Stimulated activated CD8-positive, alpha-beta memory T cell treated with anti-CD3 and anti-CD28 coated beads, Interleukin-4, amount 100 ng/mL, for 48 hours (primary cell): ENCODE measurements at places on chromosomes 7 and 10.

DNA sequence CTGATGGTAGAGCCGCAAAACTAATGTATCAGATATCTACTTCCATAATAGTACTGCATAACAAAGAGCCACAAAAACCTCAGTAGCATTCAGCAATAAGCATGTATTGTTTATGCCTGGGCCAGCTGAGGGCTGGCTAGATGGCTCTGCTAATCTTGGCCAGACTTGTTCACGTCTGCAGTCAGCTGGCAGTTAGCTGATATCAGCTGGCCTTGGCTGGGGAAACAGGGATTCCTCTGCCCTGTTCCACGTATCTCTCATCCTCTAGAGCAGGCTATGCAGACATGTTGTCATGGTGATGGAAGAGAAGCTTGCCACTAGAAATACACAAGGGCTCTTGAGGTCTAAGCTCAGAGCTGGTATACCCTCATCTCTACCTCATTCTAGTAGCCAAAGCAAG, 62.9 kb downstream of the GRM8 start:
- no peak for DNase-seq

DNA sequence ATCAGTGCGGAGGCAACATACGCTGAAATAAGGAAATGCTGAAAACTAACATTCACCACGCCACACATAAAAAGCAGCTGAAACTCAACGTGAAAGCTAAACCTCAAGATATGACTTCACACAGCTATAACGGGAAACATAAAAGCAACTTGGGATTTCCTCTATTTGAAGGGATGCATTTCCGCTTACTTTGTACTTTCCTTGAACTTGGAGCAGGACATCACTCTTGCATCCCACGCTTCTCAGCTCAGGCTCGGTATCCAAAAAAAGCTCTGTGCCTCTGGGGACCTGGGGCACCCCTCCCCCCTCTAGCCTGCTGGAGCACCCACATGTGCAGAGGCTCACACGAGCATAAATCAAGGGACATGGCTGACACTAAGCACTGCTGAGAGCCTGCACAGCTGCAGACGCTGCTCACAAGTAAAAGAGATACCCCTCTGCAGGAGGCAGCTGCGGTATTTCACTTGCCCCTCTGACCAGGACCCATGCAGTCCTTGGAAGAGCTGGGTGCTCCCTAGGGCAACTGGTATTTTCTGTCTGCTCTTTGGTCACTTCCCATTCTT, 34.2 kb downstream of the PARD3 start:
- no peak for DNase-seq

DNA sequence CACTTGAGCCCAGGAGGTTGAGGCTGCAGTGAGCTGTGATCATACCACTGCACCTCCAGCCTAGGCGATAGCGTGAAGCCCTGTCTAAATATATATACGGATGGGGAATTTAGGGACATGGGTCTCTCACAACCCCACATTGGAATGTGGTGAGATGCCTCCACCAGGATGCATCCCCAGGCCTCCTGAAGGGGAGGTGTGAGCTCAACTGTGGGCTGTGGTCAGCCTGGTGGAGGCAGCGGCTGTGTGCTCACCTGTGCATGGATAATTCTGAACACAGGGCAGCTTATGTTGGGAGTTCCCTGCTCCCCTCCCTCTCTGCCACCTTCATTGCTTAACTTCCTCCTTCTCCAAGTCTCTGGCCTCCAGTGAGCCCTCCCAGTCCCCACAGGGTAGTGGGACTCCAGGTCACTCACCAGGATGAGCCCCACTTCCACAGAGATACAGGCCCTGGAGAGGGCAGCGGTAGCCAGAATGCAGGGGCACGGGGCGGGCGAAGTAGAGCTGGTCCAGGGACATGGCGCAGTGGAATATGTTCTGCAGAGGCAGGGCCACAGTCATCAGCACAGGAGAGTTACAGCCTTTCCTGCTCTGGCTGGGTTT, 30.4 kb downstream of the PYROXD2 start:
- DNase-seq = no peak

GRCh38 chr7:159331462-159331861, 186.8 kb upstream of the VIPR2 start:
- DNase-seq = no peak

GRCh38 chr10:124512600-124512999, 51.0 kb downstream of the LHPP start:
- DNase-seq = no peak

DNA sequence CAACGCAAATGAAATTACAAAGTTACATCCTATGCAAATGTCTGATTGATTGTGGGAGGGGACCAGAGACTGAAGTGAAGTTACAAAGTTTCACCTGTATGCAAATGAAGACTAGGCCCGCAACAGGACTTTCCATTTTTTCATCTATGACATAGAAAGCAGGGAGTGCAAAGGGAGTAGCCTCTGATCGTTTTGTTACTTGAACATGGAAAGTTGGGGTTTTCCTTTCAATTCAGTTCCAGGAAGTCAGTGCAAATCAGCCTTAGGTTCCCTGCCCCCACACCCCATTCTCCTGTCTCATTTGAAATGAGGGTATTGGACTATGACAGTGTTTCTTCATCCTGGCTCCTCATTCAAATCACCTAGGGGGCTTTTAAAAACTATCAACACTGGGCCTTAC, 96.9 kb upstream of the HABP2 start:
- DNase-seq = no peak

DNA sequence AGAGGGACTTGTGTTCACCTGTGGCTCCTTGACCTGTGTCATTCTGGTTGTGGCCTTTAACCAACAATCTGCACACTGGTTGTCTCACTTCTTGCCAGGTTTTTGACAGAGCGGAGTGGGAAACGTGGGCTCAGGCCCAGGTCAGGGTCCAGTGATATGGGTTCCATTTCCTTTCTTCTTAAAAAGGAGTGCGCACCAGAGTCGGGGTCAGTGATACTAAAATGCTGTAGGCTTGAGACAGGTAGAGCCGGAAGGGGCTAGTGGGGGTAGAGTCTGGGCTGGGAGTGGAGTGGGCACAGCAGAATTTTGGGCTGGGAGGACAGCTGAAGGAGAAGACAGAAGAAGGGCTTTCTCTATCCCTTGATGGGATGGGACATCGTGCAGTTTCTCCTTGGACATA, 61.2 kb downstream of the SH2D4B start:
- DNase-seq = no peak

DNA sequence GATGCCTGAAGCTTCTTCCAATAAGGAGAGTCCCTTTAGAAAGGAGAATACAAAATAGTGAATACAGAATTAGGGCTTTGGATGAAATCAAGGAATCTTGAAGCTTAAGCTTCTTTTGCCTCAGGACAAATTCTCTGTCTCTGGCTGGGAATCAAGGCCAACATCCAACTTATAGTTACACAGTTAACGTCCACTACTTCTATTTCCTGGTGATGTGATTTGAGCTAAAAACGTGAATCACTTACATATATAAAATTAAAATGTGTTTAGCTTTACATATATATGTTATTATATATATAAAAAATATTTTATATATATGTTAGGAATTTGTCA, 11.4 kb upstream of the INPP5F start:
- DNase-seq = no peak

- DNase-seq = no peak
Observed at GRCh38 chr10:112959207-112959838, 9.3 kb downstream of the TCF7L2 start.

GRCh38 chr10:1524540-1524939, 212.8 kb downstream of the ADARB2 start:
- DNase-seq = no peak

DNA sequence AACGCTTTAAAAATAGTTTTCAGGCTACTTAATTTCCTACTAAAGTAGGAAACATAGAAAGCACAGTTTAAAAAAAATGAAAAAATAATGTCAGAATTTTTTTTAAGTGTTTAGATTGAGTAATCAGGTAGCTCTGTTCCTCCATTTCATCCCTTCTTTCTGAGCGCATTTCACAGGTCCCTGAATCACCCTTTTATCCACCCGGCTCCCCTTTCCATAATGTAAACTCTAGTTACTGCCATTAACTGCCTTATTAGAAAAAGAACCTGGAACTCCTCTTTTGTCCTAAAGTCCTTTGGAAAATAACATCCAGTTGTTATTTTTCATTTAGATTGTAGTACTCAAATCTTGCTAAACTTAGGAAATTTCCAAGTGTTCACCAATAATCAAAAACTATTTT, 5.8 kb downstream of the KCND2 start:
- no peak for DNase-seq

- no peak for DNase-seq
Observed at GRCh38 chr10:125093199-125093973, 67.0 kb downstream of the CTBP2 start.

GRCh38 chr7:46281071-46281470, 360.0 kb upstream of the IGFBP3 start:
- no peak for DNase-seq

DNA sequence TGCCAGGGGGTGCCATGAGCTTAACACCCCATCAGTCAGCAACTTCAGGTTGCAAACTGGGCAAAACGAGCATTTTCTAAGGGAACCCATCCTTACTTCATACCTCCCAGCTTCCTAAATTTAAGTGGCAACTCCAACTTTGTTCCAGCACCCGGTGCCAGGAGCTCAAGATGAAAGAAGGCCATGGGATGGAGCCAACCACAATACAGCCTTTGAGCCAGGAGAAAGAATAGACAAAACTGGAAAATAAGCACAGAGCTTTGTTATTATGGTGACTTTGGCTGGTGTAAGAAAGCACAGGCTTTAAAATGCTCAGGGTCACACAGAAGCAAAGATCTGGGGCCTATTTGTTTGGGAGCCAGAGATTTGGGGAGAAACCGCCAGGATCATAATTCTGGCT, 388.7 kb upstream of the MGMT start:
- DNase-seq = no peak

GRCh38 chr7:151851782-151852181, 25.1 kb downstream of the PRKAG2 start:
- no peak for DNase-seq

DNA sequence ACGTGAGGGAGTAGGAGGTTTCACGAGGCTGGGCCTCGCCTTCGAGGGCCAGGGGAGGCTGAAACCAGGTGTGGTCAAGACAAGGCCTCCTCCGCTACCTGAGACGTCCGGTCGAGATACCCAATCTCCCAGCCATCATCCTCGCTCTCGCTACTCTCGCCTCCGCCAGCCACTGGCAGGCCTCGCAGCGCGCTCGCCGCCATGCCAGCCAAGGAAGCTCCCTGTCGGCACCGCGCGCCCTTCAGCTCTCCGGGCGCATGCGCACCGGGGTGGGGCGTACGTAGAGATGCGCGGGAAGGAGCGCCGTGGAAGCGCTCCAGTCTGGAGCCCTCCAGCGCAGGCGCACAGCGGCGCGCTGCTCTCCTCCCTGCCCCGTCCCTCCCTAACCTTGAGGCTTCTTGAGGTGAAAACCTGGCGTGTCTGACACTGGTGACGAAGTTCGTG, at the start of gene ASZ1:
Gene ASZ1 (minus strand): TSS at position 236 of the 444 bp plus-strand sequence. CDS start 33 bp downstream, at position 203.
- no peak for DNase-seq

- no peak for DNase-seq
Observed at GRCh38 chr7:19175241-19175640, 30.0 kb upstream of the FERD3L start.

DNA sequence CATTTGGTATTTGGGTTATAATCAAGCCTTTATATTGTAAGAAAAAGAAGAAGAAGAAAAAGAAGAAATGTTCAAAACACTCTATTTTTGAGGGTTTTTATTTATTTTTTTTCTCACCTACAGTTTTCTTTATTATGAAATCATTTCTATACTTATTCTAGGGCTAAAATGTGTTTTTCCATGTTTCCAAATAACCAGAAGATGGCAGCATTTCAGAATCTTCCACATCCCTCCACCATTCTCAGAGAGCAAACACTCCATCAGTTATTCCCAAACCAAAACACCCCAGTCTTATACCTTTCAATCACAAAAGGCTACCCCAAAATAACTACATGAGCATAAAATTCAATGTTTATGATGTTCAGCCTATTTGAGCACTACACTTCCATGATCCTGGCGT, 38.7 kb upstream of the PPP1R17 start:
- no peak for DNase-seq

- no peak for DNase-seq
Observed at GRCh38 chr7:556837-557557, 37.4 kb upstream of the PDGFA start.

DNA sequence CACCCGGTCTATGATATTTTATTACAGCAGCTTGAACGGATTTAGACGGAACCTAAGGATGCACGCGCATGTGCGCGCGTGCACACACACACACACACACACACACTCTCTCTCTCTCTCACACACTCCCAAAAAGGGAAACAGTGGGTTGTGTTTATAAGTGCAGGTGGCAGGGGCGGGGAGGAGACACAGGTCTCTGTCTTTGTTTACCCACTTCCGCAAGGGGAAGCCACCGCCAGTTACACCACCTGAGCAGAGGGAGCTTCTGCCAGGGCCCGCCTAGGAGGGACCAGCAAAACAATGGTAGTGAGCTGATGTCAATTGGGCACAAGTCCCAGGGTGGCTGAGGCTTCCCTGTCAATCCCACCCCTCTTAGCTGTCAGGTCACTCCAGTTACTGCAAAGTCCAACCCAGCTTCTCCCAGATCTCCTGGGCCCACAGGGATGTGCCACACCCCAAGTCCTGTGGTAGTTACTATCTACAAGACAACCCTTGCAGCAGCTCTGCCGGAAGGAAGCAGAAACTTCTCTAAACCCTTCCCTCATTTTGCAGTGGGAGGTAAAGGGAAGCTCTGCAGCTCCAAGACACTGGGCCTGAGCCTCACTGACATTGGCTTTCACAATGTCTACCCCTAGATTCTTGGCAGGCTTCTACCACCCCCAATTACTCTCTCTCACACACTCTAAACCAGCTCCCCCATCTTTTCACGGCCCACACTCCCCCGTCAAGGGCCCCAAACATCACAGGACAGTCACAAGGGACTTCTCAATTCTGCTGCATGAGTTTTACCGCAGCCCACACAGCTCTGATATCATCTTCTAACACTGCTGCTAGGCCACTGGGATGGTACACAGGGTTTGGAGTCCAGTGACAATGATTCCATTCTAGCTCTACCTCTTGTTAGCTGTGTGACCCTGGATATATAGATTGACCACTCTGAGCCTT, 17.6 kb downstream of the ANXA11 start:
- peak; percentile 79 for DNase-seq

DNA sequence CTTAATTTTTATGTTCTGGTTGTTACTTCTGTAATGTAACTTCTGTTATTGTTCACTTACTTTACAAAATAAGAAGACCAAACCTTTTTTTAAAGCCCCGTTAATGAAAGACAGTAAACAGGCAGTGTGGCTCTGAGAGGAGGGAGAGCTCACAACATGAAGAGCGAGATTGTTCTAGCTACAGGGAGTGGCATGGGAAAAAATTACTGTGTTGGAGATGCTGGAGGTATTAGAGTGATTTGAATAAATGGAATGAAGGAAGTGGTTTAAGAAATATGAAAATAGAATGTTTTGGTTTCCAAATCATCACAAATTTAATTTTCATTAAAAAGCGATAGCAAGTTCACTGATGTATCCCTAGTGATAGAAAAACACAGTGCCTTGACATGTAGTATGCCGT, 31.8 kb downstream of the REEP3 start:
- no peak for DNase-seq

- no peak for DNase-seq
Observed at GRCh38 chr7:114087653-114088469, 169.1 kb upstream of the PPP1R3A start.

- DNase-seq = no peak
Observed at GRCh38 chr7:79182283-79182682, 271.2 kb downstream of the MAGI2 start.
